ENCODE measurements at places on chromosomes 6 and 20. TPM values are rescaled to one million over a fixed set of nuclear protein-coding genes. Genes with fewer than 3 reads are reported as not detected.

The PSORS1C2 gene
- not detected for total RNA-seq

DNA sequence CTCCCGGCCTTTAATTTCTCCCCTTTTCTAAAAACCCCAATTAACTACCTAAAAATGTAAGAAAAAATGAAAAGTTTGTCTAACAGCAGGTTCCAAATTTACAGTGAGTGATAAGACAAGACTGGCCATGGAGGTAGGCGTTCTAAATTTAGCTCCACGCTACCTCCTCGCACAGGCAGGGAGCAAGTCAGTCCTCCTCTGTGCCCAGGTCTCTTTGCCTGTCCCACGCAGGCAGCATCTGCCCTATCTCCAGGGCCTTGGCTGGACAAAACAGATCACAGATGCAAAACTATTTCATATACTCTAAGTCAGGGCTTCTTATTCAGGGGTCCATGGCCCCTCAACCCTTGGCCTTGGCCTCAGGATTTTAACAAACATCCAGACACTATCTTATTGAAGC lies 98.0 kb upstream of the JARID2 start:
- no peak for DNase-seq

GRCh38 chr6:79005024-79005423 lies 73.0 kb downstream of the PHIP start:
- no peak for DNase-seq

GRCh38 chr20:59825563-59825920 lies 107.9 kb downstream of the SYCP2 start:
- DNase-seq = no peak

GRCh38 chr6:122995921-122996793 lies at the start of gene CLVS2:
Gene CLVS2 (plus strand): TSS chr6:122996235. CDS start chr6:122997778, 1,543 bp downstream.
- DNase-seq = peak; percentile 26
